Activated CD4-positive, alpha-beta memory T cell treated with anti-CD3 and anti-CD28 coated beads for 36 hours (primary cell): ENCODE measurements at places on chromosomes 1 and 21. TPM values are rescaled to one million over a fixed set of nuclear protein-coding genes. Genes with fewer than 3 reads are reported as not detected.

TMOD4 gene
- 1.7 TPM for total RNA-seq

ANKRD35 gene
- 0.24 TPM for total RNA-seq

CRYBG2 gene
- 1.6 TPM for total RNA-seq

LPAR3 gene
- total RNA-seq = 0.36 TPM

CYP4A22 gene
- not detected for total RNA-seq

PRRX1 gene
- not detected for total RNA-seq

CREB3L4 gene
- 8.7 TPM for total RNA-seq

TNFRSF9 gene
- total RNA-seq = 64.0 TPM

MAEL gene
- total RNA-seq = not detected

GJA8 gene
- not detected for total RNA-seq

SELP gene
- 0.70 TPM for total RNA-seq

FHL3 gene
- 14.7 TPM for total RNA-seq

RNF223 gene
- not detected for total RNA-seq

IGSF3 gene
- total RNA-seq = 4.1 TPM

LRRC3 gene
- 2.8 TPM for total RNA-seq

PRKAA2 gene
- not detected for total RNA-seq

MARK1 gene
- total RNA-seq = not detected

TENT5C gene
- 13.8 TPM for total RNA-seq

FCMR gene
- total RNA-seq = 65.7 TPM

AGT gene
- not detected for total RNA-seq

DCDC2B gene
- not detected for total RNA-seq

FLG2 gene
- not detected for total RNA-seq

TRIM46 gene
- 6.3 TPM for total RNA-seq

TMEM82 gene
- total RNA-seq = not detected

CNIH3 gene
- total RNA-seq = 0.63 TPM

LHX8 gene
- total RNA-seq = not detected

DHCR24 gene
- 75.1 TPM for total RNA-seq

KRTAP21-2 gene
- not detected for total RNA-seq

OR2M3 gene
- not detected for total RNA-seq

OR2T4 gene
- not detected for total RNA-seq

ELF3 gene
- total RNA-seq = 0.46 TPM

FCAMR gene
- total RNA-seq = not detected

AVPR1B gene
- not detected for total RNA-seq

GNAT2 gene
- 0.29 TPM for total RNA-seq

LRRC39 gene
- total RNA-seq = 0.64 TPM

CAMK1G gene
- 0.94 TPM for total RNA-seq

LCE1F gene
- total RNA-seq = not detected

PDXK gene
- total RNA-seq = 131 TPM

SLAMF7 gene
- 11.4 TPM for total RNA-seq

INSRR gene
- total RNA-seq = 0.05 TPM

CRABP2 gene
- total RNA-seq = 2.3 TPM

GBP7 gene
- total RNA-seq = not detected

SLAMF8 gene
- 0.55 TPM for total RNA-seq
